Fibroblast of skin of left quadriceps (primary cell): ENCODE measurements at places on chromosomes 1 and 21.
A peak's percentile ranks its signal among the peaks of the same experiment; 100 is the strongest.

DNA sequence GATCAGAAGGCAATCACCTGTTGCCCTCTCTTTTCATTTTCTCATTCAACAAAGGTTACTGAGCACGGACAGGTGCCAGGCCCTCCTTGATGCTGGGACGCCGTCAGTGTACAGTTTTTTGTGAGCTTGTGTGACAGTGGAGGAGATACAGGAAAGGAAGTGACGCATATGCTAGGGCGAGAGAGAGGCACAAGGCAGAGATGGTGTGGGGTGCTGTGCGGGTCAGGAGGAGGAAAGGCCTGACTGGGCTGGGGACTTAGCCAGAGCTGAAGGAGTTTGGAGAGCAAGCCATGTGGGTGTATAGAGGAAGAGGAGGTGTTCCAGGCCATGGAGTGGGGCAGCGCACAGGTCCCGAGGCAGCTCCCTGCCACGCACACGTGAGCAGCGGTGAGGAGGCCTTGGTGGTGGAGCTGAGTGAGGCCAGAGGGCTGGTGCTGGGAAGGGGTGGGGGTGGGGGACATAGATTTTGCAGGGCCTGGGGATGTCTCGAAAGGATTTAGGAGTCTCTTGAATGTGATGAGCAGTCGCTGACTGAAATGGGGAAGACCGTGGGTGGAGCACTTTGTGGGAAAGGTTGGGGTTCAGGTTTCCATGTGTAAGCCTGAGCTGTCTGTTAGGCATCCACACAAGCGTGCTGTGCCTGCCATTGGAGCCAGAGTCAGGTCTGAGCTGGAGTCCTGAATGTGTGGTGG is 46.0 kb downstream of the TRAPPC10 start:
- DNase-seq = no peak

GRCh38 chr1:30315185-30315960 is 408.0 kb downstream of the MATN1 start:
- DNase-seq = no peak

GRCh38 chr1:26697978-26698849 is 2.4 kb downstream of the ARID1A start:
- peak; percentile 92 for DNase-seq

GRCh38 chr1:152654110-152654509 is 9.1 kb upstream of the LCE2D start:
- DNase-seq = peak; percentile 22

DNA sequence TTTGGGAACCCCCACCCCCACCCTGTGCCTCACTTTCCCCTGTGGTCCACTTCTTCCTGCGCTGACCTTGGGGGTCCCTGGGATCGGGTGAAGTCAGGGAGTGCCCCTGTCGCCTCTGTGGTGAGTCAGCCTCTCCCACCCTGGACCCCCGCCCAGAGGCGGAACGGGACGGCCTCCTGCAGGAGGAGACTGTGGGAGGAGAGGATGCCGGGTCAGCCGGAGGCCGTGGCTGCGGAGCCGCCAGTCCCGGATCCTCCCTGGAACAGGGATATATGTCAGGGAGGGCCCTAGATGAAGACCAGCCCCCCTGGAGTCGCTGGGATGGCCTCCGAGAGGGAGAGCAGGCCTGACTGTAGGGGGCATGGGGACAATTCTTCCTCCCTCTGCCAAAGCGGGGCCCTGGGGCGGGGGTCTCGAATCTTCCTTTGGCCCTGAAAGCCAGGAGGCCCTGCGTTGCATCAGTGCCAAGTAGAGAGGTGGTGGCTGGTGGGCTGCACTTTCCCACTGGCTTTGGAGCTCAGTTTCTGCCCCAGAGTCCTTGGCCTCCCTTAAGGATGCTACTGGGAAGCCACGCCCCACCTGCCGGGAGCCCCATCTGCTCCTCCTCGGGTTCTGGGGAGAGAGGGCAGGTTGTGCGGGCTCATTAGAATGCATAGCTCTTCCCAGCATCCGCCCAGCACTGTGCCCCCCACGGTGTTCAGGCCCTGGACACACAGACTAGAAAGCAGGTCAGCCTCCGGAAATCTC is 930 bp downstream of the ARHGEF10L start:
- no peak for DNase-seq

- DNase-seq = no peak
Measured at GRCh38 chr1:207868251-207868773, 42.6 kb downstream of the CD34 start.
